DMS79 treated with DMSO at 0.1 percent for 48 hours (cell line): ENCODE measurements at places on chromosomes 11 and 22.
A peak's percentile ranks its signal among the peaks of the same experiment; 100 is the strongest.

- DNase-seq = no peak
Measured at GRCh38 chr11:3201112-3201581, 17.5 kb downstream of the MRGPRG start.

DNA sequence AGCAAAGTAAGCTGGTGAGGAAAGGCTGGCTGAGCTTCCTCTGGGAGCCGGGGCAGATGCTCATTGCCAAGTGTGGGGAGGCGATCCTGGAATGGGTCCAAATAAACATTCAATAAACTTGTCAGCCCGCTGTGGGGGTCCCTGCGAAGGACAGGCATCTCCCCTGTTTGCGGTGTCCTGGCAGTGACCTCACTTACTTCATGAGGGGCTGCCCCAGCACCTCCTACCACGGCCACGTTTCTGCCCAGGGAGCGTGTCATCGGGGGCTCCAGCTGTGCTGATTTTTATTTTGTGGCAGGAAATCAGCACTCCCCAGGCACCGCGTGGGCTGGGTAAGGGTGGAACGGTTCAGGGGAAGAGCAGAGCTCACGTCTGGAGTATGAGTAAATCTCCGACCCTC, 493.9 kb upstream of the B3GAT1 start:
- DNase-seq = peak; percentile 77

DNA sequence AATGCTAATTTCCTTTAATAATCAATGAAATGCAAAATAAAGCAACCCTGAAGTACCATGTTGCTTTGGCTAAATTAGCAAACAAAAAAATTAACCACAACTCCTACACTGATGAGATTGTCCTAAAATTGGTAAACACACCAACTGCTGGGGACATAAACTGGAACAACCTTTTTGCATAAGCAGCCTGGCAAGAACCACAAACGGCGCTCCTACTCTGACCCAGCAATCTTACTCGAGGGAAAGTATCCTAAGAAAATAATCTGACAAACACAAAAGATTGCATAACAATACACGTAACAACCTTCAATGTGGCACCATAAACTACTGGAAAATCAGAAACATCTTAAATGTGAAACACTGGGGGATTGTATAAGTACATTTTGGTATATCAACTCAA, 189.8 kb upstream of the PITPNB start:
- DNase-seq = no peak

DNA sequence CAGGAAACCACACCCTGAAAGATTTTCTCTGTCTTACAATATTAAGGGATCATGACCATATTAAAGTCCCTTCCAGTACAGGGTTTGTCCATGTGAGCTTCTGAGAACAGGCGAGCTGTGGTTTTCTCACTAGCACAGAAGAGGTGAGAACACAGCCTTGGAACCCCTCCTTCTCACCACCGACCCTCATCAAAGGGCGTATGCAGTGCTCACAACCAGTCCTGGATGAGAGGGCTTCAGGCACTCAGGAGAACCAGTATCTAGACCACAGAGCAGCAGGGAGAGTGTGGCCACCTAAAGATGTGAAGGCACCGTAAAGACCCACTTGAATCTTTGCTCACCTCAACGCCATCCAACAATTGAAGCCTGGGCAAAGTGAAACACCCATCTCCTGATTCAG, 397.0 kb downstream of the ETS1 start:
- DNase-seq = no peak

DNA sequence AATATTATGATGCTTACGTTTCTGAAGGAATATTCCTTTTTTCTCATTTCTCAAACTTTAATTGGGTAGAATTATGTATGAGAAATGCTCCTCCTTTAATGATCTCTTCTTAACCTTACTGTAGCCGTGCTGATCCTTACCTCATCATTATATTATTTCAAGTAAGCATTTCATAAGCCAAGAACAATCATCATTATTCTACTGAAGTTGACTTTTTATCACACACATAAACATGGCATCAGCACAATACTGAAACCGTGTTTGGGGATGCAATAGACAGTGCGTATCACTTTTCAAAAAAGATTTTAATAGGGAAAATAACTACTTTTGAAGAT, 162.8 kb downstream of the ARHGAP42 start:
- DNase-seq = no peak

GRCh38 chr11:4891996-4892640, 10.4 kb downstream of the OR51T1 start:
- DNase-seq = no peak

GRCh38 chr11:112172362-112172994, 2.8 kb upstream of the BCO2 start:
- DNase-seq = no peak

- DNase-seq = no peak
Measured at GRCh38 chr11:59822989-59823566, 12.5 kb upstream of the MRPL16 start.

DNA sequence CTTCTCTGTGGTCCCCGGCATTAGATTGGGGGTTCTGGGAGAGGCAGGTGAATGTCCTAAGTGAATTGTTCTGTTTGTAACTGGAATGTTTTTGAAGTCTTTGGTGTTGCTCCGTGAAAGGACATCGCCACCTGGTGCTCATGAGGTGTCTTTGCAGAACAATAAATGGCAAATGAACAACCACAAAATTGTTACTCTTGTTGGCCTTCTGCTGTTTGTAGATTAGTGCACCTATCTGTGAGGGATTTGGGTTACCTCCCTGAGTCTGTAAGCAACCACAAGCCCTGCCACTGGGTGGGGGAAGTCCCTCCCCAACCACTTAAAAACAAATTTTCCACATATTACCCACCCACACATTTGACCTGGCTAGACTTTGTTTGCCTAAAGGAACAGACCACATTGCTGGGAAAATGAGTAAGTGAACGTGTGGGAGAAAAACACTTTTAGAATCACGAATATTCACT, 4.7 kb downstream of the MPEG1 start:
- peak; percentile 55 for DNase-seq

GRCh38 chr11:75487365-75487764, 38.4 kb downstream of the GDPD5 start:
- DNase-seq = no peak
